ENCODE measurements at places on chromosomes 12 and 14.

- no peak for DNase-seq
Observed at GRCh38 chr14:51401272-51401671, 161.2 kb downstream of the TMX1 start.

DNA sequence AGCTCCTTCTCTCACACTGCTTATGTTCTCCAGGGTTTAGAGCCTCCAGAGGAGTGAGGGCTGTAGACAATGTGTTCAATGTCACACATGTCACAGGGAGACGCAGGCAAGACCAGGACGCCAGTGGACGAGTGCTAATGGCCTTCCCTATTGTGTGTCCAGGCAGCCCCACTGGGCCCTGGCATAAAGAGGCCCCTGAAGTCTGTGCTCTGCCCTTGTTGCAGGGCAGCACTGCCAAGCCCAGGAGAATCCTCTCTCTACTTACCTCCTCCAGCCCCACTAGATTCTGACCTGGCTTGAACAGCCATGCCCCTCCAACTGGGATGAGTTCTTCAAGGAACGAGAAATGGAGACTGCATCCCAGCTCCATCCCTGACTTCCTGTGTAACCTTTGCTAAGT, 24.8 kb upstream of the TMEM106C start:
- no peak for DNase-seq

GRCh38 chr12:114848666-114849065, 164.7 kb upstream of the TBX3 start:
- DNase-seq: no peak

- DNase-seq: peak; percentile 42
Observed at GRCh38 chr14:63770187-63770807, 42.4 kb upstream of the SGPP1 start.

- no peak for DNase-seq
Observed at GRCh38 chr12:59357811-59358210, 238.0 kb upstream of the SLC16A7 start.

GRCh38 chr12:101608301-101609133, 13.7 kb downstream of the MYBPC1 start:
- DNase-seq: no peak

DNA sequence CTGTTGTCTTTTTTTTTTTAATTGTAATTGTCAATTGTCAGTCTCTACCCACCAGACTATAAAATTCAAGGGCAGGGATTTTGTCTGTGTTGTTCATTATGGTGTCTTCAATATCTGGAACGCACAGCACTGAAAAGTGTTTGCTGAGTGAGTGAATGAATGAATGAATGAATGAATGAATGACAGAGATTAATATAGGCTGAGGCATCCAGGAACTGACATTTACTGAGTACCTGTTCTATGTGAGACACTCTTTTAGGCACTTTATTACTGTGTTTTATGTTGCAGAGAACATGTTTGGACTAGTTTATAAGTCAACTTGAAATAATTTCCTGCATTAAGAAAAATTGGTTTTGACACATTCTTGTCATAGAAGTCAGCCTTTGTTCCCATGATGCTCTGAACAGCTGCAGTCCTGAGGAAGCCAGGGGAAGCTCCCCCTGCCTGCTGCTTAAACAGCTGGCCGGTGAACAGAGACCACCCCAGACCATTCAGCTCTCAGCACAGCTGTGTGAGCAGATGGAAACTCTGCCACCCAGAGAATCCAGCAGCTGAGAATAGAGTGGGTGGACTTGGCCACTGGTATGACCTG, 160.7 kb upstream of the CCND2 start:
- DNase-seq: no peak

GRCh38 chr12:67111182-67111581, 158.0 kb upstream of the CAND1 start:
- DNase-seq: no peak

GRCh38 chr12:98149270-98149669, 366.1 kb upstream of the TMPO start:
- no peak for DNase-seq

DNA sequence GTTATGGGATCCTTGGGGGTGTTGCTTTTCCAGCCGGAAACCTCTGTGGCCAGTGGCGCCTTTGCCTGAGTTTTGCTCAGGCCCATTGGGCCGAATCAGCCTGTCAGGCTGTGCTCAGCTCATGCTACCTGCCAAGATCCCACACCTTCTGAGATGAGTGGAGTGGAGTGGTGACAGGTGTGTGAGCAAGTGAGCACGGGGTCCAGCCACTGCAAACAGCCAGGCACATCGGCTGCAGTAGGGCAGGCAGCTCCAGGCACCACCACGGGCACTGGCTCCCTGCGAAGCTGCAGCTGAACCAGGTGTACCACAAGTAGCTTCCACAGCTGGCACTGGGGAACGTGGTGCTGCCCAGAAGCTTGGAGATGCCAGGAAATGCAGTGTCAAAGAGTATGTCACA, 21.1 kb upstream of the WDR89 start:
- DNase-seq: no peak

DNA sequence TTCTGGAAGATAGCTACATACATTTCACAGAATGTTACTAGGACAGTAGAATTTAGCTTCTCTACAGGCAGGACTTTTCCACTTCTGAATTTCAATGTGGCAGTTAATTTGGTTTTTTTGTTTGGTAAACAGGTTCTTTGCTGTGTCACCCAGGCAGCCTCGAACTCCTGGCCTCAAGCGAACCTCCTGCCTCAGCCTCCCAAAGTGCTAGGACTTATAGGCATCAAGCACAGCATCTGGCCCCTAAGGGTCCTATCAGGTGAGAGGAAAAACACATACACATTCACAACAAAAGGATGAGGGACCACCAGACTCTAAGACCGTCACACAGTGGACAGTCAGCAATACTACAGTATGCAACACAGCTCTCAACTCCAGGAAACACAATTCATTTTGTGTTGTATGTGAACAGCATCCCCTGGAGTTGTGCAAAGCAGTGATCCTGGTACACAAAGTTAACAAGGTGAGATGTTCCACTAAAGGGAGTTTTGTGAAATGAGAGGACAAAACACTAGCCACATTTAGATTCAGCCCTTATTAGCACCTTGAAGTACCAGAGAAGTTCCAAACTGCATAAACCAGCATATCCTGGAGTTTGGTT, 6.9 kb downstream of the ATP2B1 start:
- DNase-seq: no peak

Data from stimulated activated CD8-positive, alpha-beta memory T cell treated with anti-CD3 and anti-CD28 coated beads, Interleukin-2, amount 100 ng/mL, for 1 hour (primary cell).